ENCODE measurements at places on chromosomes 4 and X.

GRCh38 chr4:57943682-57944081, 833.5 kb upstream of the IGFBP7 start:
- DNase-seq: peak; percentile 31

DNA sequence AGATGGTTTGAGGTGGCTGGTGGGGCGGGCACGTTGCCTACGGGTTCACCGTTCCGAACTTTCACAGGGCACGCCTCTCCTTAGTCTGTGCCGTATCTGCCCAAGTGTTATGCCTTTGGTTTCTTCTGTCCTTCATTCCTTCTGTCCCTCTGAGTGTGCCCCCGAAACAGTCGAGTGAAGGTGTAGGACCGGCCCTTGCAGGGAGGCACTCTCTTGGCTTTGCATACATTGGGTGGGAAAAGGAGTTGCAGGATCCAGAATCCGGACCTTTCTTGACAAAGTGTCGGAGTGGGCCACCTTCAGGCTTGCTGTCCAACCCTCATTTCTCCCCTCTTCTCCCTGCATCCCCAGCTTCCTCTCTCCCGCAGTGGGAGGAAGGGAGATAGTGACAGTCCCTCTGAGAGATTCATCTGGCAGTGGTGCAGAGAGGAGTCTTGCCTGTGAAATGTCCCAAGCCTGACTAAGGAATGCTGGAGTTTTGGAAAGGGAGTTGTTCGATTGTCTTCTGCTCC, 569 bp downstream of the ARFIP1 start:
- DNase-seq: peak; percentile 32

DNA sequence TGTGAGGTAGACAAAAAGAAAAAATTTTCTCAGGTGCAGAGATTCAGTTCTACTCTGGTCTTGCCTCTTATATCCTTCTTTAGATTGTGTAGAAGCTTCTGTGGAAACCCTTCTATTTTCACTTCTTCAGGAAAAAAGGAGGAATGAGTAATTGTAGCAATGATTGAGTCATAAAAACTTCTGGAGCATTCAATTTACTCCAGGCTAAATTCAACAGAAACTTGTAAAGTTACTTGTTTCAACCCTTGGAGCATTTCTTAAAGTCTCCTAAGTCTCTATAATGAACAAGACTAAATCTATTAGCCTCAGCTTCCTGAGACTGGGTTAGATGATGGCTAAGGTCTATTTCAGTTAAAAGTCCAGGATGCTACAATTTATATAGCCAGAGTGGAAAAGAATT, 29.9 kb downstream of the BOD1L1 start:
- no peak for DNase-seq

GRCh38 chr4:54038056-54038455, 26.3 kb downstream of the CHIC2 start:
- DNase-seq: no peak

DNA sequence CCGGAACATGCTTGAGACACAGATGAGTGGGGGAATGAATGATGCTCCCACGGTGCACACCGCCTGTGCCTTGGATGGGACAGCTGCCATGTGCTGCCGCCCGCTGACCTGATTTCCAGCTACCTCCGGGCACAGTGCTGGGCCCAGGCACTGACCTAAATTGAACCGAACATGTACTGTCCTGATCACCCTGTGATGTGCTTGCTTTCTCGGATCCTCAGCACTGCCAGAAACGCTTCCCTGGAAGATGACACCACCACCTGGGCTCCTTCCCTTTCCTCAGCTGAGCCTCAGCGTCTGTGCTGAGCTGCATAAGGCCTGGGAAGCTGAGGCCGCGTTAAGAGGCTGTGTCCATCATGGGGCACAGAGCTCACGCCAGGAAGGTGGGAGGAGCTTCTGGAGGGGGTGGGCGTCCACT, 39.3 kb upstream of the MXD4 start:
- no peak for DNase-seq

DNA sequence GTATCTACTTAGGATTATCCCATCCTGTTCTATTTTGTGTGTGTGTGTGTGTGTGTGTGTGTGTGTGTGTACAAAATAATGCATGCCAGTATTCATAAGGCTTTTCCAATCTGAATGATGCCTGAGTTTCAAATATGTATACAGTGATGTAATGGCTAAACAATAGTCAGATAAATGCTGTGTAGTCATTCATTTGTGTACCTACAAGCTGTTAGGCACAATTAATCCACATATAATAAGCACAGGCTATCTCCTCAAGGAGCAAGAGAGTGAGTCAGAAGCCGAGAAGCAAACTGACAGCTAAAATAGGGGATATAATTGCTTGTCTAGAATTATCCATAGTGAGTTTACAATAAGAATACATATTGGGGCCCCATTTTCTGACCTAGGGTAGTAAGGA, 15.7 kb downstream of the DMD start:
- DNase-seq: no peak

GRCh38 chr4:150072906-150073714, 5.1 kb upstream of the DCLK2 start:
- DNase-seq: no peak

GRCh38 chrX:19585332-19586082, 70.2 kb upstream of the MAP3K15 start:
- DNase-seq: no peak

DNA sequence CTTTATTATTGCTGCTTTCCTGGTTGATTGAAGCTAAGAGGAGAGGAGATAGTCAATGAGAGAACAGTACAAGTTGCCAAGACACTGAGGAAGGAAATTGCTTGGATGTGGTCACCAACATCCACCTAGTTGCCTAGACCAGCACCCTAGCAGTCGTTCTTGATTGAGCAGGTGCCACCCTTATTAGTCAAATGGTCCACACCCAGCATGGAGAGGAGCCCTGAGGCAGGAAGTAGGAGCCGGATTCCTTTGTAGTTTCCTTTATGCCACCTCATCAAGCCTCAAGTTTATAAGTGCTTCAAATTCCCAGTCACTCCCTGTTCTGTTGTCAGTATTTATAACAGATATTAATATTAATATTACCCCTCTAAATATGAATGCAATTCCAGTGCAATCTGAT, 19.1 kb downstream of the PAGE2 start:
- no peak for DNase-seq

DNA sequence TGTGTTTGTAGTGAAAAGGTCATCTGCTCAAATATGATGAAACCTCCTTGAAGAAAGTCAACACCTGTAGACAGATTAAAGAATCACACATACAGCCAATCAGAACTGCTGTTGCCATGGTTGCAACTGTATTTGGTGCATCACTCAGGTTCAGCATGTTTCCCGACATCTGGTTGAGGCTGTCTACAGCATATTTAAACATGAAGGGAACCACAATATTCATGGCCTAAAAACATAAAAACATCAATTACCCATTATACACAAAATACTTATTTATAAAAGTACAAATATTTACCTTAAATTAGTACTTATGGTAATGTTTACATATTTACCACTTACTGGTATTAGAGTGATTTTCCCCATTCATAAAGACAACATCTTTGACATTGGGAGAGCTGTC, 79.7 kb downstream of the ABCB7 start:
- no peak for DNase-seq

Measured in NCI-H146 (cell line).